ENCODE measurements at places on chromosomes 12 and 14.

- DNase-seq = no peak
Observed at GRCh38 chr12:39892146-39892545, 213.7 kb downstream of the SLC2A13 start.

GRCh38 chr14:58898655-58899316, 261.0 kb downstream of the DACT1 start:
- no peak for DNase-seq

- no peak for DNase-seq
Observed at GRCh38 chr14:55752580-55753390, 172.8 kb downstream of the KTN1 start.

DNA sequence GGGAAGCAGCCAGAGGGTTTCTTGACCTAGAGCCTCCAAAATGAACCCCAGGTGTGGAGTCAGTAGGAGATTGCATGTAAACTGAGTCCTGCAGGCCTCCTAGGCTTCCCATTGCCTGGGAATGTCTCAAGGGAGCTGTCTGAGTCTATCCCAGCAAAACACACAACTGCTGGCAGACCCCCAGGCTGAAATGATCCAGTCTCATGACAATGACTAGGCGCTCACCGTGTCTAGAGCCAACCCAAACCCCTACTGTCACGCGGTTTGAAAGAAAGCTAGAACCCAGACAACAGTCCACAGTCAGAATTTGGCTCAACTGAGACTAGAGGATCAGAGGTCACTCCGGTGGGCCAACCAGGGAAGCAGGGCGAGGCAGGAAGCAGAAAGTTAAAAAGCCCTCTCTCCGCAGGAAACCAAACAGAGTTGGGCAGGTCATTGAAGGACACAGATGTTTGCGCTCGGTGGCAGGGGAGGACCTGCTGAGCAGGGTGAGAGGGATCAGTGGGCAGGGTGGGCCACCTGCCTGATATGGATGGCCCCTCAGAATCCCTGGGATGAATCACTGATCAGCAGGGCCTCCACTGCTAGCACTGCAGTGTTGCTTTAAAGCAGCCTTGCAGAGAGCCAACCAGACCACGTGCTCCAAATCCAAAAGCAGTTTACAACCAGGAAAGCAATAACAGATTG, 23.8 kb downstream of the ACTN1 start:
- DNase-seq = no peak

DNA sequence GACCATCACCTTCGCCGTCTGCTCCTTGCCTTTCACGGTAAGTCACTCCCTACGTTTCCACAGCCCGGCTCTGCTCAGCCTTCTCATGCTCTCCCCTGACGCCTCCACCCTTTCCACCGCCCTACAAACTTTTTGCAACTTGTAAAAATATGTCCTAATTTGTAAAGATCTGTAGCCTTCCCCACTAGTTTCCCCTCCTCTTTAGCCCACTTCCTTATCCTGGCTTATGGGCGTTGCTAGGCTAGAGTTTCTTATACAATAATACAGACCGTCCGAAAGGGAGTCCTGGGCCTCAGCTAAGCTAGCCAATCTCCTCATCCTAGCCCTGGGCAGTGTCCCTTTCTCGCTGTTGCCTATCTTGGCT, 1.2 kb downstream of the PTGER2 start:
- no peak for DNase-seq

DNA sequence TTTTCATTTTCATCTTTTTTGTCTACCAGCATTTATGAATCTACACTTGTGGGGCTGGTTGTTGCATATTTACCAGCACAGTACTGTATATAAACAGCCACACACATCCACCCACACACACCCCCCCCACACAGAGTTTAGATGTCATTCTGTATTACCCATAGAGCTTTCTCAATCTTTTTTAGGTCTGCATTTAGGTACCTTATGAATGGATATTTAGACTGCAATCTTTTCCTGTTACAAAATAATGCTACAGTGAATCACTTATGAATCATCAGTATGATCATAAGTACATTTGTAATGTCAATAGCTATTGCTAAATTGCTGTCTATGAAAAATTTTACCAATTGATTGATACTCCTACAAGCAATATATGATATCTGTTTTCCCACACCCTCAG, 67.3 kb upstream of the STK38L start:
- no peak for DNase-seq

DNA sequence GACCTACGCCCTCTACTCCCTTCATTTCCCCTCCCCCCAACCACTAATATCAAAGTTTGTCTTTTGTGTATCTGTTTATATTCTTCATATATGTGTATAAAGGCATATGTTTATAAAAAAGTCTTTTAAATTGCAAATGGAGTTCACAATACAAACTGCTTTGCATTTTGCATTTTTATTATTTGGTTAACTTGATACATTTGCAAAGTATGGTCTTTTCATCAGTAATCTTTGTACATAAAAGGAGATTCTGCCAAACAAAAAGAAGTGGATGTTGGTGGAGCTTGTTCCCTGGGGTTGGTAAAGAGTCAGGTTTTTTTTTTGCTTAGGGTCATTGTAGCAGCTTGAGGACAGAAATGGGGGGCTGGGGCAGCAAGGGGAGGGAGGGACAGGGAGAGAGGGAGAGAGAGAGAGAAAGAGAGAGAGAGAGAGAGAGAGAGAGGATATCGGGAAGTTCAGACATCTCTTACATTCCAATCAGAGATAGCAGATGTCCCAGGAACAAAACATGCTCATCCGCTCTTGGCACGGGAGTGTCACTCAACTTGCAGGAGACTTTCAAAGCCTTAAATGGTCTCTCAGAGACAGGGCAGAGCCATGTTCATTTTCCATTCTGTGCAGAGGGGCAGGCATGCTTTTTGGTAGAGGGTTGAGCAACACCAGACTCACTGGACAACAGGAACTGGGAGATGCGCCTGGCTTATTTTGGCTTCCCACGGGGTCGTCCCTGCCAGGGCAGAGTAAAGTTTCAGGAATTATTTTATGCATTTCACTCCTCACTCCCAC, 44.8 kb upstream of the TBX5 start:
- DNase-seq = no peak

DNA sequence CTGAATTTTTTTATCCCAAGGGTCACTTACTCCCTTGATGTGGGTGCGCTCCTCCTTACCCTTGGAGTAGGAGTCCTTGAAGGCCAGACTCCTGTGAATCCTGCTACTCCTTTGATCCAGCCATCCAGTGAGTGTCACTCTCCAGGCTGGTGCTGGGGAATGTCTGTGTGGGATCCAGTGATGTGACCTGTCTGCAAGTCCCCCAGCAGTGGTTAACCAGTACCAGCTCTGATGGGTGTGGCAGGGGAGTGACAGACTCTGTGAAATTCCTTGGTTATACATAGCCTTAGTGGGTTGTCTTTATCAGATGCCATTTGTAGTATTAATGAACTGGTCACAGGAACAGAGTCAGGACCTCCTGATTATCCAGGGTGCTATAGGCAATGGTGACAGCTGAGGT, 409.5 kb upstream of the LMO3 start:
- DNase-seq = no peak

- DNase-seq = no peak
Observed at GRCh38 chr12:47964106-47964728, 821 bp downstream of the TMEM106C start.

- DNase-seq = no peak
Observed at GRCh38 chr12:7161811-7162210, 27.7 kb upstream of the PEX5 start.

- no peak for DNase-seq
Observed at GRCh38 chr14:92173668-92174067, 51.9 kb downstream of the CPSF2 start.

DNA sequence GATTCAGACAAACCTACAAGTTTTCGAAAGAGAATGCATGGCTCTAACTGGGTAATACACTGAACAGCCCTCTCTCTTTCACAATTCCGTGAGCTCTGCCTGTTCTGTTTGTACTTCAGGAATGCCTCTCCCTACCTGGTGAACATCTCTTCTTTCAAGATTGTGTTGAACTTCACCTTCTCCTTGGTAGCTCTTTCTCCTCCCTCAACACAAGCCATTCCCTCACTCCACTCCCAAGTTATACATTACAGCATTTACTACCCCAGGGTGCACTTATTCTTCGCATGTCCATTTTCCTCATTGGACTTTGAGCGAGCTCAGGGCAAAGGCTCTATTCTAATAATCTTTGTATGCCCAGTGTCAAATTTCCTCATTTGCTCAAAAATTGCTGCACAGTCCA, 28.3 kb downstream of the NRDE2 start:
- DNase-seq = no peak

GRCh38 chr12:50720085-50720484, 43.8 kb upstream of the ATF1 start:
- no peak for DNase-seq

- DNase-seq = no peak
Observed at GRCh38 chr12:68237619-68238018, 12.0 kb upstream of the IL26 start.

DNA sequence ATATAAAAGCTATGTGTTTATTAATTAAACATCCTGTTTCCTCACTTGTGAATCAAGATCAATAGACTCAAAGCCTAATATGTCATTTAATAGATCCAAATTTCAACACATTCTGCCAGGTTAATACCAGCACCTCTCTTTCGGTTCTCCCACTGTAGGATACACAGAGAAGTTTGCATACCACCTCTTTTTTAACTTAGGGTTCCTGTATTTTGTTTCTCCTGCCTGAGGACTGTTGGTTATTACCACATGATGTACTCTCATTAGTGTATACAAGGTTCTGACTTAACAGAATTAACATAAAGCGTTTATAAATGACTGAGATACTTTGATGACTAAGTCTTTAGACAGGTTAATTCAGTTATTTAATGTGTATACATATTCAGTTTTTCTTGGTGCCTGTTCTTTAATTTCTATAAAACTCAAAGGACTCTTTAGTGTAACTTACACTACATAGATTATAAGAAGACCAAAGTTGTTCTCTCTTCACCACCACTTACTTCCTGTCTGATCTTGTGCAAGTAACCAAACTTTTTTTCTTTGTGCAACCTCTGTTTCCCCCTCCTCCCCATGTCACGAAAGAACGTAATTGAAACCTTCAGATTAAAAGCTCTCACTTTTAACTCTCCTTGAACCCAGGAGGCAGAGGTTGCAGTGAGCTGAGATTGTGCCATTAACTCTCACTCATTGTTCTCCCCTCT, 89.8 kb upstream of the DNM1L start:
- no peak for DNase-seq

DNA sequence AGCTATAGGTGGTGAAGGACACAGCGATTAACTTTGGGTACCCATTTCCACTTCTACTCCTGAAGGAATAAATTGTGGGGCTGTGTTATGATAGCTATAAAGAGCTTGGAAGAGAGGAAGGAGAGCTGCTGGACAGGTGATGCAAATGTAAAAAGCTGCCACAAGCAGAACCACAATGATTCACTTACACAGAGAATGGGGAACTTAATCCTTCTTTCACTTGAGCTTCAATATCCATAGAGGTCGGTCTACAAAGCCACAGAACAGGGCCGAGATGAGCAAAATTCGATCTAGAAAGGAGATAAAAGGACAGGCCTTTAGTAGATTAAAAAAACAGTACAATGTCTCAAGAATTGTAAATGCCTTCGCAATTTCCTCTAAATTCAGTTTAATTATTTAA, 831.1 kb downstream of the LRFN5 start:
- DNase-seq = no peak

- no peak for DNase-seq
Observed at GRCh38 chr12:105864901-105865300, 273.9 kb downstream of the NUAK1 start.

DNA sequence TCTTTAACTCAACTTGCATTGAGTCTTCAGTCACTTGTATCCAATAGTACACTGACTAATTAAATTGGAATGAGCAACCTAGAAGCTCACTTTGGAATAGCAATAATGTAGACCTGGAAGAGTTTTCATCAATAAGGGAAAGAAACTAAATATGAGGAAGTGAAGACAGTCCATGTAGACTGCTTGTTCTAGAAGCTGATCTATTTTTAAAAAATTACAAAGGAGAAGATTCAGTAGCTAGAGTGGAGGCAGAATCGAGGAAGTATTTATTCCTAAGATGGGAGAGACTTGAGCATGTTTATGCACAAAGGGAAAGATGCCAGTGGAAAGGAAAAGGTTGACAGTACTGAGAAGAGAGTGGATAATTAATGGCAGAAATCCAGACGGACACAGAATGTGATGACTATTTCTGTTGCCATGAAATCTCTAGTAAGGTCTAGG, 156.3 kb upstream of the PDE3A start:
- no peak for DNase-seq

GRCh38 chr14:103541709-103542604, 13.0 kb downstream of the TRMT61A start:
- DNase-seq = no peak

DNA sequence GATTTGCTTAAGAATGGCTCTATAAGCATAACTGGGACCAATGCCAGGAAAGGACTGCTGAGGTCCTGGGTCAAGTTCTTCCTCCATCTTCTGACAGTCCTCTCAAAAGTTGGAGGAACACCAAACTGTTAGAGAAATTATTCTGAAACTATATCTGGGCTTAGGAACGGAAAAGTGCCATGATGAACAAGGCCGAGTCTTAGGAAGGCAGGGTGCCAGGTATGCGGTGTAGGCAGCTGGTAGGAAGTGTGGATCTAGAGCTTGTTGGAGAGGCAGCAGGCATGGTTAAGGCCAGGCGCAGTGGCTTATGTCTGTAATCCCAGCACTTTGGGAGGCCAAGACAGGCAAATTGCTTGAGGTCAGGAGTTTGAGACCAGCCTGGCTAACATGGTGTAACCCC, 7.7 kb downstream of the GNPTAB start:
- DNase-seq = no peak

- no peak for DNase-seq
Observed at GRCh38 chr12:94308612-94309011, 151.1 kb downstream of the CEP83 start.

GRCh38 chr14:19902409-19902808, 18.0 kb upstream of the OR4K5 start:
- DNase-seq = no peak

- DNase-seq = no peak
Observed at GRCh38 chr12:43038991-43039390, 449.4 kb upstream of the PRICKLE1 start.

DNA sequence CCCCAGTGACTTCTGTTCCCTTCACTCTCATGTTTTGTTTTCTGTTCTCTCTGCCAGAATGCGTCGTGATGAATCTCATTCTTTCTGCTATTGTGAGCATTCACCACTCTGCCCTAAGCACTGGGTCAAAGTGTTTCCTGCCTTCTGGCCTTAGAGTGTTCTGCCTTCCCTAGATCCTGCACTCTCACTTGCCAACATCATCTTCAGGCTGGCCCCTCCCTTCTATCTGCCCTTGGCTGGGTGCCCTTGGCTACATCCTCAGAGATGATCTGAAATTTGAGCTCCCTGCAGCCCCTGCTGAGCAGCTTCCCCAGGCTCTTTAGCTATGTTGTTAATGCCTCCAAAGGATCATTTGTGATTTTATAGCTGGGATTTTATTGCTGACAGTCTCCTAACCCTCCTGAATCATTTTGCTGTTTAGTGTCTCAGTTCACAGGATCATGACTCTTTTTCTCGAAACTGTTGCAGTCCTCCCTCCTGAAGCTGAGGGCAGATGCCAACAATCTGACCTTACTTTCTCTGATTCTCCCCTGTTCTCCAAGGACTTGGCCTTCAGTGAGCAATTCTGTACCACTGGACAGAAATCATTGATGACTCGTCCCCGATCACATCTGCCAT, 4.5 kb downstream of the DHRS2 start:
- no peak for DNase-seq
